Activated CD4-positive, alpha-beta T cell treated with anti-CD3 and anti-CD28 coated beads for 48 hours (primary cell): ENCODE measurements at places on chromosomes 3 and 15.

GRCh38 chr3:84943379-84943778 is 15.4 kb upstream of the CADM2 start:
- DNase-seq: no peak

DNA sequence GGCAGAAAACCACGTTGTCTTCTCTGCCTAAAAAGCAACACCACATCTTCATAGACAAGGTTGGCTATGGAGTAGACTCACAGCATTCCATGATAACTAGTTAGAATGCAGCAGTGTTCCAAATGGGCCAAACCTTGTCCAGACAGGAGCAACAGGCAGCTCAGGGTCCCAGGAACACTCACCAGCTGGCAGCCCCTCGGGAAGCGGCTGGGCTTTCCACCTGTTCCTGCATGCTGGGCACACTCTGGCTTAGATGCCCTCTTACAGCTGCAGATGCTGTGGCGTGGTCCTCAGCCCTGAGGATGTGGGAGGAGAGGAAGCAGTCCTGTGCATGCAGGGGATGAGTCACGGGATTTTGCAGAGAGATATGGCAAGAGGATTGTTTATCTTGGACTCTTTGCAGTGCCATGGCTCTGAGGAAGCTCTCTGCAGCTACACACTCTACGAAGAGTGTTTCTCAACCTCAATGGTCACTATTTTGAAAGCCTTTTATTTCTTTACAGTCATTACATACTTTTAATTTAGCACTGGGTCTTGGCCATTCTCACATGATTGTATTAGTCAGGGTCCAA is 11.3 kb downstream of the NRROS start:
- peak; percentile 40 for DNase-seq

DNA sequence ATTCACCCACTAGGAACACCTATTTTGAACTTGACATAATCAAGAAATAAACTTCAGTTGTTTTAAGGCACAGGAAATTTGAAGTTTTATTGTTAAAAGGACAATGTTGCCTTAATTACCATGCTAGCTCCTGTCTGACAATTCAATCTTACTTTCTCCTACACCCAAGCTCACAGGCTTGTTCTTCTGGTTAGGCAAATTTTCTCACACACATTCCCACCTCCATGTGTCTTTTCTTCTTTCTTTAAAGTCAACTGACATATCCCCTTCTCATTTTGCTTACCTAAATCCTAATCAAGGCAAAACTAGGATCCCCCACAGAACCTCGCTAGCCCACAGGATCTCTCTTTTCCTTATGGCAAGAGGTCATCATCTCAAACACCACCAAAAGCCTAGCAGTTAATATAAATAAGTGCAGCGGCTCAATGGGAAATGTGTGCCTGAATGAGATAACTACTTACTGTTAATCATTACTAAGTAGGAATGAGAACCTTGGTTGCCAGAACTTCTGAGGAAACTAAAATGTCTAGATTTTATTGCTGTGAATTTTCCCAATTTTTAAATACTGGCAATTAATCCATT is 189.3 kb downstream of the PLCH1 start:
- no peak for DNase-seq

- DNase-seq: no peak
These were observed 1.5 kb downstream of the TRPC1 start for GRCh38 chr3:142725357-142725739.

DNA sequence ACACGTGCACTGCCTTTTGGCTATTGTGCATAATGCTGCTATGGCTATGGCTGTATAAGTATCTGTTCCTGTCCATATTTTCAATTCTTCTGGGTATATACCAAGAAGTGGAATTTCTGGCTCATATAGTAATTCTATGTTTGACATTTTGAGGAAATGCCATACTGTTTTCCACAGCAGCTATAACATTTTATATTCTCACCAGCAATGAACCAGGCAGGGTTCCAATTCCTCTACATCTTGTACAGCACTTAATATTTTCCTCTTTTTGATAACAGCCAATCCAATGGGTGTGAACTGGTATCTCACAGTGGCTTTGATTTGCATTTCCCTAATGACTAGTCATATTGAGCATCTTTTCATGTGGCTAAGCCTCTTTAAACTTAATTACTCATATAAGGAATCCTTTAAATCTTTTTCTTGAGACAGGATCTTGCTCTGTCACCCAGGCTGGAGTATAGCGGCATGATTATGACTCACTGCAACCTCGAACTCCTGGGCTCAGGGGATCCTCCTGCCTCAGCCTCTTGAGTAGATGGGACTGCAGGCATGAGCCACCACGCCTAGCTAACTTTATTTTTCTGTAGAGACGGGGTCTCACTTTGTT is 38.1 kb upstream of the IGDCC4 start:
- peak; percentile 68 for DNase-seq

GRCh38 chr3:175325440-175325839 is 466.3 kb downstream of the NAALADL2 start:
- DNase-seq: no peak

DNA sequence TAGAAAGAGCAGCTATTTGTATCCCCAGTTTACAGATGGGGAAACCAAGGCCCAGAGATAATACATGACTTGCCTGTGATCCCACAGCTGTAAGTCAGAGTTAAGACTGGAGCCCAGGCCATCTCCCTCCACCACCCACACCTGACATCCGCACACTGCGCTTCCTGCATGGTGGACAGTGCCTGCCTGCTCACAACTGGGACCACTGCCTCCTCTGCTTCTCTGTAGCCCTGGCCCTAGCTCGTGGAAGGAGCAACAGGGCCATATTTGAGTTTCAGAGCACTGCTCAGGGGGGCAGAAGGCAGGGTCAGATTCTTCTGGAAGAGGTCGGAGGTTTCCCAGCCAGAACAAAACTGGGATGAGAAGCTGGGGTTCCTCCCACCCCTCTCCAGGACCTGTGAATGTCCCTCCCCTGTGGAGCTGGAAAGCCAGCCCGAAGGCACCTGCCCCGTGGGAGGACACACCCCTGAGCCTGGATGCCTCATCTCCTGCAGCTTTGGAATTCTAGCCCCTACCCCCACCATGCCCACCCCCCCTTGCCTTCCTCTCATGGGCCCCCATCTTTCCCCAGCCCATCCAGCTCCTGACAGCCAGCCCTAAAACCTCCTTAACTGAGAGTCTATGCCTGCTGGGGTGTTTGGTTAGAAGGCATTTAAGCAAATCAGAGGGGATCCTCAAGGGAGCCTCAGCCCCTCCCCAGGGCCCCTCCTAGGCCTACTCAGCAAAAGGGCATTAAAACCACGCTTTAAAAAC is 100.1 kb downstream of the TPRA1 start:
- DNase-seq: no peak

DNA sequence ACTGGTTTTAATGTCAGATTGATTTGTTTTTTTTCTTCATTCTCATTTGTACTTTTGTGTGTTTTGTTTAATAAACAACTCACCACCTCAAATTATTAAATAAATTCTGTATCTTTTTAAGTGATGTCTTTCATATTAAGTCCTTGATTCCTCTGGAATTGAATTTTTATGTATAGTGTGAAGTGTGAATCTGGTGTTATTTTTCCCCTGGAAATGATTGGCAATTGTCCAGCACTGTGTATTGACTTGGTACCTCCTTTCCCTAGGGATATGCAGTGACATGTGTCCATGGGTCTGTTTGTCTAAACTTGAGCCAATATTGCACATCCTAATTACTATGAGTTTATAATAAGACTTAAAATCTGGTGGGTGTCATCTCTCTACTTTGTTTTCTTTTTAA is 2.1 kb downstream of the RNU5B-1 start:
- DNase-seq: no peak

DNA sequence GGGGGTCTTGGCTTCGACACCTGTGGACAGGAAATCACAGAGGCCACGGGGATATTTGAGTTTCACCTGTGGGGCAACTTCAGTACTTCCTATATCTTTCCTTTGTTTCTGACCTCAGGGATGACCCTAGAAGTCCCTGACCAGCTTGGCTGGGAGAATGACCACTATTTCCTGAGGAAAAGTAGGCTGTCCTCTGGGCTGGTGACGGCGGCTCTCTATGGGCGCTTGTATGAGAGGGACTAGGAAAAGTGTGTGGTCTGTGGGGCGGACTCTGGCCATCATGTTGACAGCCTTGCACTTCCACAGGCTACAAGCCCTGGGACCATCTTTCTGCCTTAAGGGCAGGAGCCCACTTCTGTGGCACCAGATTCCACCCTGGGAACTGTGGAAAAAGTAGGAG is 43.7 kb downstream of the BTD start:
- DNase-seq: no peak
